Spleen (tissue), 13 donors: ENCODE measurements at places on chromosomes 5 and 9. TPM values are rescaled to one million over a fixed set of nuclear protein-coding genes. Genes with fewer than 3 reads are reported as not detected.

GRCh38 chr5:110054240-110054639 is 364.5 kb downstream of the MAN2A1 start:
- no peak for DNase-seq

GRCh38 chr5:132467287-132467984 is 23.1 kb downstream of the IRF1 start:
- peak; percentile 74 for DNase-seq

DNA sequence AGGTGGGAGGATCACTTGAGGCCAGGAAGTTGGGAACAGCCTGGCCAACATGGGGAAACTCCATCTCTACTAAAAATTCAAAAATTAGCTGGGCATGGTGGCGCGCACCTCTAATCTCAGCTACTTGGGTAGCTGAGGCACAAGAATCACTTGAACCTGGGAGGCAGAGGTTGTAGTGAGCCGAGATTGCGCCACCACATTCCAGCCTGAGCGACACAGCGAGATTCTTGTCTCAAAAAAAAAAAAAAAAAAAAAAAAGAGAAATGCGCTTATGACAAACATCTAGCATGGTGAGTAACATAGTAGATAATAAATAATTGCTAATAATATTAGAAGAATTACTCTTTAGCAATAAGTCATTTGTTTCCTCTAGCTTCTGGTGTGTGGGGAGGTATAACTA is 25.9 kb downstream of the RUSC2 start:
- no peak for DNase-seq

GRCh38 chr5:103014983-103015382 is 105.0 kb downstream of the GIN1 start:
- DNase-seq, result no peak

- DNase-seq, result no peak
Observed at GRCh38 chr9:18623221-18624079, 149.5 kb downstream of the ADAMTSL1 start.

DNA sequence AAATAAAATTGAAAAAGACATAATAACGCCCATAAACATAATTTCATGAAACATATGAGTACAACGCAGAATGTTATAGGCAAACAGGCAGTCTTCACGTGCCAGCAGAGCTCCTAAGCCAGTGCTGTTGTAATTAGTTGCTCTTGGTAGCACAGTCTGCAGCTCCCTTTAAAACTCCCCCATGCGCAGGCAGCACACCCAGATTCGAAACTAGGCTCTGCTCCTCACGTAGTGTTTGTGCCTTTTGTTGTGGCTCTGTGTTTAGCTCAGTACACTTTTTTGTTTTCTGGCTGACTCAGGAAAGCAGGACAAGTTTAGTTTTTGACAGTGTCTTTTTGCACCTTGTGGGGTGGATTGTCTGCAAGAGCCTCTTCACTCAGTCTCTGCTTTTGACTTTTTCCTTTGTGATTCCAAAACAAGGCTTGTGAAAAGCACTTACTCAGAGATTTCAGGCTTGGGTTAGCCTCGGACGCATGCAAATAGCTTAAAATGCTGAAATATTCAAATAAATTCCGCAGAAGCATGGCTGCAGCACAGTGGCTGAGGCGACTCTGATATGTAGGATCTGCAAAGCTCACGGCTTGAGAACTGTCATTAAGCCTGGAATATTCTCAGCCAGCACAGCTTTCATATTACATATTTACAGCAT is 113.6 kb downstream of the IRX1 start:
- DNase-seq, result no peak

- no peak for DNase-seq
Observed at GRCh38 chr9:17963498-17963897, 384.6 kb downstream of the SH3GL2 start.

DNA sequence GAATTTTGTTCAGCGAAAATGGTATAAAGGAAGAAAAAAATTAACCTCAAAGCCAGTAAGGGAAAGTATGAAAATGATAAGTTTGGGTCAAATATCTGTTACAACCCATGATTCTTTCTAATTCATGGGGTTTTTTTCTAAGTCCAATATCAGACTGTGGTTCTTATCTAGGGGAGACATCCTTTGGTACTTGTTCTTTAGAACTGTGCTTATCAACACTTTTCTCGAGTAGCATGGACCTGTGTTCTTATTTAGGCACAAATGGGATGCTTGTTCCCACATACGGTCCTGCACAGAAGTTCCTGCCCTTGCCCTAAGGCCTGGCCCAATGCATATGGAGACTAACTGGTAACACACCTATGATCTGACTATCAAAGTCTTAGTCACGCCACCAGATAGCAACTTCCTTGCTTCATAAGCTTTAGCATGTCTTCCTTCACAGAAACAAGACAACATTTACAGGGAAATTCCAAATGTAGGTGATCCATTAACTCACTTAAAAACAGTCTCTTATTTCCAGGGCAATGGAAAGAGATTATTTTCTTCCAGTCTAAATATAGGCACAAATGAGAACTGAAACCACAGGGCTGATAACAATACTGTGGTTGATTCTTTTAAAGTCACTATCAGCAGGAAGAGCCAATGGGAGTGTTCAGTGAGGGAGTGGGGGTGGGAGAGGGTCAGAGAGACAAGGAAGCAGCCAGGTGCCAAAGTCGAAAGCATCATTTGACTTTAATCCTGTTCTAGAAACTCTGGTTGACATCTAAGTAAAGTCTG is 268.8 kb upstream of the ANKRD55 start:
- no peak for DNase-seq

- peak; percentile 83 for DNase-seq
Observed at GRCh38 chr9:34403554-34404380, 27.1 kb upstream of the MYORG start.

DNA sequence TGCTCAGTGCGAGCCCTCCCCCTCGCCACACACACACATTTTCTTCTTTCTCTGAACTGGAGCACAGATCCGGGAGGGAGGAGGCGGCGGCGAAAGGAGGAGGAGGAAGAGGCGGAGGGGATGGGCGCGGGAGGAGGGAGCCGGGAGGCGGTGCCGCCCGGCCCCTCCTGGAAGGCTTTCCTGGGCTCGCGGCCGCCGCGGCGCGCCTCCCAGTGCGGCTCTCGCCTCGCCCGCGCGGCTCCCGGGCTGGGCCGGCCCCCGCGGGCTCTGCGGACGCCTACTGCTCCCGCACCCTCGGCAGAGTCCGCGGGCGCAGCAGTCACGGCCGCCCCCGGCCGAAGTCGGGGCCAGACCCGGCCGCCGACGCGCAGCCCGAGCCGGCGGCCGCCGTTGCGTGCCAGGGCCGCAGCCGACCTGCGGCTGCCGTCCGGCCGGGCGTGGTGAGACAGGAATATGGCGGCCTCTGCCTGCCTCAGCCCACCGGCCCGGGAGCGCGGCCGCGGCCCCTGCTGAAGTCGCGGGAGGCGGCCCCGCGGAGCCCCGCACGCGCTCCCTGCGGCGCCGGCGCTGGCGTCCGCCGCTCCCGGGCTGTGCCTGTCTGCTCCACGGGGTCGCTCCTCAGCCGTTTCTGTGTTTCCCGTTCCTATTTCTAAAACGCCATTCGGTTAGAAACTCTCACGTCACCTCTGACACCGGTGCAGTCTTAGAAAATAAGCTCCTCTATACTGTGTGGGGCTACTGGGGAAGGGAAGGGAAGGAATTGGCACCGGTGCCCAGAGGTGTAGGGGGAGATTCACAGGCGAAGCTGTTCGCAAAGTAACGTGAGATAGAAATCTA is 500 bp upstream of the GNAQ start:
- peak; percentile 93 for DNase-seq

Gene SPATA31E1
- not detected for polyA plus RNA-seq

Gene ACOT12
- polyA plus RNA-seq, result not detected
